ENCODE measurements at places on chromosomes 1 and 21. TPM values are rescaled to one million over a fixed set of nuclear protein-coding genes. Genes with fewer than 3 reads are reported as not detected.
A peak's percentile ranks its signal among the peaks of the same experiment; 100 is the strongest.

Gene UBASH3A
- not detected for total RNA-seq

Gene RXFP4
- total RNA-seq, result not detected

Gene APCS
- total RNA-seq, result not detected

Gene GBP5
- total RNA-seq, result not detected

- no peak for DNase-seq
Observed at GRCh38 chr1:59856725-59857338, 42.1 kb downstream of the HOOK1 start.

DNA sequence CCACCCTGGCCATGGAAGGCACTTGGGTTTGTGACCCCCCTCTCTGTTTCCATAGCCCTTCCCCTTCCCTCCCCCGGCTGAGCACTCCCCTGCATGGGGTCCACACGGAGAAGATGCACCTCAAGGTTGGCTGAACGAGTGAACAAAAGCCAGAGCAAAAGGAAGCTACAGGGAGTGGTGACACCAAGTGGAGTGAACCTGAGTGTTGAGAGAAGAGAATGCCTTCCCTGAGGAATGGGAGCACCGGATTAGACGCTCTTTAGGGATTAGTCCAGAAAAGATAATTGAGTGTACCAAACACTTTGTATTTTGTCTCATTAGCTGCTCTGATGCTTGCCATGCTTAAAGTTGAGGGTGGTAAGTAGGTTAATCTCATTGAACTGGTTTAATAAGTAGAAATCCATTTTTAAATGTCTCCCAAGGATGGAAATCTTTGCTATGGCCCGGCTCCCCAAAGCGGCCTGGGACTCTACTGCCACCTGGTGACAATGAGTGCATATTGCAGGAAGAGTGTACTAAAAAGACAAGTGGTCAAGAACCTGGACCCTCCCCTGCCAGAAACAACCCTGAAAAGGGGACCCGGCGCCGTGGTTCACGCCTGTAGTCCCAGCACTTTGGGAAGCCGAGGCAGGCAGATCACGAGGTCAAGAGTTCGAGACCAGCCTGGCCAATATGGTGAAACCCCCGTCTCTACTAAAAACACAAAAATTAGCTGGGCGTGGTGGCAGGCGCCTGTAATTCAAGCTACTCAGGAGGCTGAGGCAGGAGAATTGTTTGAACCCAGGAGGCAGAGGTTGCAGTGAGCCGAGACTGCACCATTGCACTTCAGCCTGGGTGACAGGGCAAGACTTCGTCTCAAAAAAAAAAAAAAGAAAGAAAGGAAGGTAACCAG lies 150.6 kb upstream of the ZC3H12A start:
- peak; percentile 65 for DNase-seq

DNA sequence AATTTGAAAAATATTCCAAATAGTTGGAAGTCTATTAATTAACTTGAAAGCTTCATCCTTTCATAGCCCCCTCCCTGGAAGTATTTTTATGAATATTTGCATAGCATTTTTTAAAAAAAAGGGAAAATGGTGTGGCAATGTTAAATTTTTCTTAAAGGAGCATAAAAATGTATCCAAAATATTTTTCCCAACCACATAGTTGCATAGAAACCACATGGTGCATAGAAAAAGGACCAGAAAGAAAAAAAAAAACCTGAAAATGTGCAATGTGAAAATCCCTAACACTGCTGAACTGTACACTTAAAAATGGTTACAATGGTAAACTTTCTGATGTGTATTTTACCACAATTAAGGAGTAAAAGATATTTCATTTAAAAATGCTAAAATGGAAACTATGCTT lies 8.0 kb downstream of the C1orf167 start:
- no peak for DNase-seq

DNA sequence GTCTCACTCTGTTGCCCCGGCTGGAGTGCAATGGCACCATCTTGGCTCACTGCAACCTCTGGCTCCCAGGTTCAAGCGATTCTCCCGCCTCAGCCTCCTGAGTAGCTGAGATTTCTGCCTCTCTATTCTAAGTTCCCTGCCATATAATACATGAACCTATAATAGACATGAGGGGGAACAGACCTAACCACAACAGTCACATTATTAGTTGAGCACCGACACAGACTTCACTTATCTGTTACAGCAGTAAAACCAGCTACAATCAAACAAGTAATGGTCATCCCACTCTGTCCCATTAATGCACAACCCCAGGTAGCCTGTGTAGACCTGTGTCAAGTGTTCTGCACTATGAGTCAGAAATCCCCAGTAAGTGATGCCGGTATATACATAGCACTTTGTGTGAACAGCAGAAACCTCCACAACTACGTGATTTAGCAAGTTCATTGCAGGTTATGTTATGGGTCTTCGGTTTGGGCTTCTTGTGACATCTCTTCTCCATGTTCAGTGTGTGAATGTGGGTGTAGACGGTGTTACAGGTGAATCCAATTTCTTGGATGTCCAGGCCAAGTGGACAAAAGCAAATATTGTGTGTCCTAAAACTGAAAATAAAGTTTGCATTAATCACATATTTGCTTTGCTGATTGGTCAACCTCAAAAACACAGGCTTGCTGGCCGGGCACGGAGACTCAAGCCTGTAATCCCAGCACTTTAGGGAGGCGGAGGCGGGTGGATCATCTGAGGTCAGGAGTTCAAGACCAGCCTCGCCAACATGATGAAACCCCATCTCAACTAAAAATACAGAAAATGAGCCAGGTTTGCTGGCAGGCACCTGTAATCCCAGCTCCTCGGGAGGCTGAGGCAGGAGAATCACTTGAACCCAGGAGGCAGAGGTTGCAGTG lies 3.6 kb downstream of the MMACHC start:
- DNase-seq, result no peak

GRCh38 chr1:60825593-60825992 lies 256.8 kb upstream of the NFIA start:
- DNase-seq, result no peak

DNA sequence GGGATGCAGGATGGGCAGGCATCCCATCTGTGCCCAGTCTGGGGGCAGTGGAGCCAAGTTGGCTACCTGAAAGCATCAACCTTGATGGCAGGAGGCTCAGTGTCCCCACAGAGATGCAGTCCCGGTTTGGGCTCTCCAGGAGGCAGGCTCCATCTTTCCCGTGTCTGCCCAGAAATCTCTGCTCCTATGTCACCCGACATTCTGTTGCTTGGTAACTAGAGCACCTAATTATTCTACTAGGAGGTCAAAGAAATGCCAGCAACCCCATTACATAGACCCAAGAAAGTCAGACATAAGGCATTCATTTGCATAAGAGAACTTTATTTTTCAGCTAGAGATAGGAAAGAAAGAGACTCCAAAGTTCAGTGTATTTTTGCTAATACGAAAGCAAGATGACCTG lies 100.3 kb upstream of the BACE2 start:
- DNase-seq, result no peak

GRCh38 chr1:202689493-202690342 lies 20.5 kb downstream of the SYT2 start:
- DNase-seq, result peak; percentile 20

DNA sequence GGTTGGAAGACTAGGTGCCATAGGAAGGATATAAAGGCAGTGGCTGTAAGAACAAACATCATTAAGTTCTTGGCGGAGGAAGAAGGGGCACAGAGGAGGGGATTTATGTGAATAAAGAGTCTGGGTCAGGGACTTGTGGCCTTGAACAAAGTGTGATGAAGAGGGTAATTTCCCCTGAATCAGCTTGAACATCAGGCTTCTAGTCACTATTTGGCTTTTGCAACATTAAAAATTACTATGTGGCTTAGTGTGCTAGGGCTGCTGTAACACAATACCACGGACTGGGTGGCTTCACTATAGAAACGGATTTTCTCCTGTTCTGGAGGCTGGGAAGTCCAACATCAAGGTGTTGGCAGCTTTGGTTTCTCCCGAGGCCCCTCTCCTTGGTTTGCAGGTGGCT lies 70.5 kb upstream of the CNIH3 start:
- DNase-seq, result no peak

- no peak for DNase-seq
Observed at GRCh38 chr1:174367892-174368291, 79.9 kb upstream of the GPR52 start.

DNA sequence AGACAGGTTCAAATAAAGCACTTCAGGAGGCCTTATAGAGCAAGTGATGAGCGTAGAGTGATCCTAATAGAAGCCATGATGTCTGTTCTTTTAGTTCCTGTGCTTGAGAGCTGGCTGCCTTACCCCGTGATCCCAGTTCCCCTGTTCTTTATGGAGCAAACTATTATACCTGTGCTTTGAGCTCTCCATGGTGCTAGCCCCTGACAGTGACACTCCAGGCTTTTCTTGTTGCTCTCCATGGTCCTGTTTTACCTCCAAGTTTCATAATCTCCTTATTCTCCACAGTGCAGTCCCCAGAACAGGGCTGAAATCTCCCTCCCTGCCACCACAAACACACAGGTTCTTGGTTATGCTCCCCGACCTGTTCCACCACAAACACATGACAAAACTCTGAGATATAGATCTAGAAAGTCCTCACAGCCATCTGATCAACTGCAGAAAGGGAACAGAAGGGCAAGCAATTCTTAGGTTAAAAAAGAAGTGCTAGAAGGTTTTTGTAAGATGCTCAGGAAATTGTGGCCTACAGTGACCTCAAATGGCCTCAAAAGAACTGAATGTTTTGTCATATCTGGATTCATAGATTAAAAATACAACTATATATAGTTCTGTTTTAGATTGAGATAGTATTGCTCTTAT lies 6.0 kb downstream of the CADM3 start:
- DNase-seq, result peak; percentile 93

DNA sequence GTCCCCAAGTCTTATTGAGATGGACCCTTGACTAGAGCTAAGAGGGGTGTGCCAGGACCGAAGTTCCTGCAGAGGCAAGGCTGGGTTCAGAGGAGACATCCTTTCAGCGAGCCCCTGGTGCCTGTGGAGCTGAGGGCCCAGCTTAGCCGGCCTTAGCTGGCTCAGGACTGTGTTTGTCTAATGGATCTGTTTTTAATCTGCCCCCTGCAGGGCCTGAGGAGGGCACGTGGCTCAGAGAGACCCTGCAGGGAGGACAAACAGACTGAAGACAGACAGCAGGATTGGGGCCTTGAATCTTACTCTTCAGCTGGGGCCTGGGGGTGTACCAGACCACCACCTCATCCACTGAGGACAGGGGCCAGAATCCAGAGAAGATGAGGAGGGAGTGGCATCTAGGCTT lies 1.6 kb downstream of the CRABP2 start:
- DNase-seq, result no peak

GRCh38 chr1:34787461-34788420 lies 5.1 kb upstream of the GJA4 start:
- no peak for DNase-seq

- no peak for DNase-seq
Observed at GRCh38 chr1:243393096-243393495, 137.3 kb downstream of the SDCCAG8 start.

DNA sequence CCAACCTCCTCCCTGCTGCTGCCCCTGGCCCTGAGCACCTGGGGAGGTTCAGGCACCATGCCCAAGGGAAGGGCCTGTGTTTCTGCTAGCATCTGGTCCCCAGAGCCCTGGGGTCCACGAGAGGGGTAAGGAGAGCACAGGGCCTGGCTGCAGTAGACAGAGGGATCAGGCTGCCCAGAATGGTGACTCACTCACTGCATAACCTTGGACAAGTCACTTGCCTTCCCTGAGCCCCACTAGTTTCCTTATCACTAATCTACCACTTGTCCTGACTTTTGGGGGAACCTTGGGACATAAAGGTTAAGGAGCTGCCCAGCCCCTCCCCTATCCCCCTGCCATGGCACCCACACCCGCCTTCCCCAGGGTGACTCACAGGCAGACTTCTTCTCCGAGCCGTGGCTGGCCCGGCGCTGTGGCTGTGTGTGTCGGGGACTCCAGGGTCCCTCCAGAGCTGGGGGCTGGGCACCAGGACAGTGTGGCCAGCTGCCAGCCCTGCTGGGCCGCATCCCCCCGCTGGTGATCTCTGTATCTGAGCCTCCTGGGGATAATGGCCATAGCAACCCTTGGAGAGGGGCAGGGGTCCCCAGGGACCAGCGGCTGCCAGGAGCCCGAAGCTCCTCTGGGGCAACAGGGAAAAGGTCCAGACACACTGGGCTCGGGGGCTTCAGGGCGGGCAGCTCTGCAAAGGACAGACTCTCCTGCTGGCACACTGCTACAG lies 4.0 kb downstream of the ARHGEF19 start:
- no peak for DNase-seq

GRCh38 chr1:10773376-10773775 lies 23.1 kb downstream of the CASZ1 start:
- DNase-seq, result no peak

Measured in MCF 10A (cell line).